Stimulated activated naive B cell treated with anti-CD40 and anti-IgM and Interleukin-4, amounts not matched to agents 10 μg/mL and 1 μg/mL and 100 μg/mL, for 72 hours (primary cell): ENCODE measurements at places on chromosomes 5 and 9.
A peak's percentile ranks its signal among the peaks of the same experiment; 100 is the strongest.

DNA sequence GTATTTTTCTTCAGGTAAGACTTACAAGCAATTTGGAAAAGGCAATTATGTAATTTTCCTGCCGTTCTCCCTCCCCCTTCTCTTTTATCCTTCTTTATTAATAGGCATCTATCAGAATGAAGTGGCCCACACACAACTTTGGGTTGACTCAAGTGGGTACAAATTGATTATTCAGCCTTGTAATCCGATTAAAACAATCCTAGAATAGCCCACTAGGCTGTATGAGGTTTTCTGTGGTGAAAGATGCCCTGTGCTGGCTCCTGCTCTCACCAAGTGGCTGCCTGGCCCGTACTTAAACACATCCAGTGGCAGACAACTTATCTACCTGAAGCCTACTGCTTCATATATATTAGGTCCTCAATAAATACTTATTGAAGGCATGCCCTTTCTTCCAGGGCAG lies 177.3 kb upstream of the C9orf72 start:
- no peak for DNase-seq

- DNase-seq: no peak
Observed at GRCh38 chr9:134101623-134102149, 33.9 kb upstream of the BRD3 start.

- DNase-seq: no peak
Observed at GRCh38 chr9:123089790-123090189, 56.3 kb downstream of the GPR21 start.

DNA sequence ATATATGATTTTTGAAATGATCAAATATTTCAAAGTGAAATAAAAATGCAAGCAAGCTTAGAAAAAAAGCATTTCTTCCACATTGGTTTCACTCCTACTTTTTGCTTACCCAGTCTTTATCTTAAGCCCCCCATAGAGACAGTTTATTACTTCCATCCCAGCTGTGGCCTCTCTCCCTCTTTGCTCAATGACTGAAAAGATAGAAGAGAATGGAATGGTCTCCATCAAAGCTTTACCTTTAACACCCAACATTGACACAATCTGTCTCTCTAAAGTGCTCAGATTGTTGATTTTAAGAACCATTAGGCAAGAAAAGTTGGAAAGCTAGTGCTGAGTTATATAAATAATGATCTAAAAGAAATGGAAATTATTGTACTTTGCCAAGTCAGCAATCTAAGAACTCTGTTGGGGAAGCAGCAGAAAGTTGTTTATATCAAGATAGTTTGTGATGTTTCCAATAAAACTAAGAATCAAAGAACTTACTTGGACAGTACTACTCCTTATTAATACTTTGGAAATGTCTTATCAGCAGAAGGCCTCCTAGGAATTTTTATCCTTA lies 277.5 kb upstream of the NREP start:
- DNase-seq: no peak

GRCh38 chr5:40682154-40683017 lies 2.7 kb downstream of the PTGER4 start:
- no peak for DNase-seq

GRCh38 chr5:27020973-27021372 lies 17.4 kb downstream of the CDH9 start:
- no peak for DNase-seq

DNA sequence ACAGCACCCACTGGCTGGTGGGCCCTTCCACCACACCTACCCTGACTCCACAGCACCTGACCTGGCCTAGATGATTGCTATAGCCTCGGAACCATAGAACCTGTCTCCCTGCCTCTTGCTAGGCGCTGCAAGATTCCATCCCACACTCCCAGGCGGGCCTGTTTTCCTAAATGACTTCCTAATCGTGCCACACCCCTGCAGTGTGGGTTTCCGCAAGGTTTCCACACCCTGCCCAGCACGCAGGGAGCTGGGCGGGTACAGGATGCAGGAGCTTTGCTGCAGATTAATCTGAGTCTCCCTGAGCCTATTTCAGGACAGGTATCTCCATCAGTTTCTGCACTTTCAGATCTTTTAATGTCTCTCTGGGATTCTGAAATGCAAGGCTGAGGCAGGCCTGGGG lies 62.9 kb downstream of the SHB start:
- DNase-seq: no peak

- no peak for DNase-seq
Observed at GRCh38 chr9:131616983-131617604, 71.8 kb downstream of the PRRT1B start.

GRCh38 chr5:136133222-136133921 lies 727 bp downstream of the SMAD5 start:
- DNase-seq: peak; percentile 23

GRCh38 chr5:172283862-172284610 lies 472 bp upstream of the UBTD2 start:
- peak; percentile 75 for DNase-seq

DNA sequence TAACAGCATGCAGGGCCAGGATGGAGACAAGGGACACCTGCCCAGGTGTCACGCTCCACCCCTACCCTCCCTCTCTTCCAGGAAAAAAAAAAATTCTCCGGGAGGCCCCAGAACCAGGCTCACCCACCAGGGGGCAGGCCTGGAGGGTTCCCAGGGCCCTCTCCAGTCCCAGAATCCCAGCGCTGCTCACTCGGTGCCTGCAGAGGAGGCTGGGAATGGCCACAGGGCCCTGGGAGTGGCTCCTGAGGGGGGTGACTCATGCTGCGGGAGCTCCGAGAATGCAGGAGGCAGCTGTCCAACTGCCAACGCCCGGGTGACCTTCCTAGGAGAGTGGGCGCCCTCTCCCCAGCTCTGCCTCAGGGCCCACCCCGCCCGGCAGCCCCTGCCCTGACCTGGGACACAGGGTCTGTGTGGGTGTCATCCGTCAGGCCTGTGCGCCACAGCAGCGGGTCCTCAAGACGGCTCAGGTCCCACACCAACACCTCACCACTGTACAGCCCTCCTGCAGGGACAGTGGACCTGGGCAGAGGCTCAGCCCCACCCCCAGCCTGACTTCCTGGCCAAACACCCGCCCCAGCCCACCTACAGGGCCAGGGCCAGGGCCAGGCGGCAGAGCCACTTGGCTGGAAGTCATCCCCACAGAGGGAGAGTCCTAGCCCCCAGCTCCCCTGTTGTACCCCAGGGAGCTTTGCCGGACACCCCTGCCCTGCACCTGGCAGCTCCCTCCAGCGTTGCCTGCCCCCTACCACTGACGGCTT lies 21.2 kb downstream of the DYNC2I2 start:
- DNase-seq: no peak

GRCh38 chr5:61346511-61346910 lies 14.5 kb downstream of the ZSWIM6 start:
- no peak for DNase-seq

DNA sequence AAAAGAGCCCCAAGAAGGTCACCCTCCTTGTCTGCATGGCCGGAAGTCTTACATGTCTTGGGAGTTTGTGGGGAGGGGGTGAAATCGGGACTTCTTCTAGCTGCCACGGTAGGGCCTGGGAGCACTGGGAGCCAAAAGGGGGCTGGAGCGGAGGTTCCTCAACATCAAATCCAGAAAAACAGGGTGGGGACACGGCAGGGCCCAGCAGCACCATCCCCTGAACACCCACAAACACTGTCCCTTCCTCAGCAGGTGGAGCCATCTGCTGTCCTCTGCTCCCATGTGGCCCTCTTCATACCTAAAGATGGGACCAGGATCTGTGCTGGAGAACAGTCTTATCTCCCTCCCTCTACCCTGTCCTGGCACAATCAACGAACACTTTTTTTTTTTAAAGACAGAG lies 2.7 kb downstream of the TERT start:
- DNase-seq: no peak

DNA sequence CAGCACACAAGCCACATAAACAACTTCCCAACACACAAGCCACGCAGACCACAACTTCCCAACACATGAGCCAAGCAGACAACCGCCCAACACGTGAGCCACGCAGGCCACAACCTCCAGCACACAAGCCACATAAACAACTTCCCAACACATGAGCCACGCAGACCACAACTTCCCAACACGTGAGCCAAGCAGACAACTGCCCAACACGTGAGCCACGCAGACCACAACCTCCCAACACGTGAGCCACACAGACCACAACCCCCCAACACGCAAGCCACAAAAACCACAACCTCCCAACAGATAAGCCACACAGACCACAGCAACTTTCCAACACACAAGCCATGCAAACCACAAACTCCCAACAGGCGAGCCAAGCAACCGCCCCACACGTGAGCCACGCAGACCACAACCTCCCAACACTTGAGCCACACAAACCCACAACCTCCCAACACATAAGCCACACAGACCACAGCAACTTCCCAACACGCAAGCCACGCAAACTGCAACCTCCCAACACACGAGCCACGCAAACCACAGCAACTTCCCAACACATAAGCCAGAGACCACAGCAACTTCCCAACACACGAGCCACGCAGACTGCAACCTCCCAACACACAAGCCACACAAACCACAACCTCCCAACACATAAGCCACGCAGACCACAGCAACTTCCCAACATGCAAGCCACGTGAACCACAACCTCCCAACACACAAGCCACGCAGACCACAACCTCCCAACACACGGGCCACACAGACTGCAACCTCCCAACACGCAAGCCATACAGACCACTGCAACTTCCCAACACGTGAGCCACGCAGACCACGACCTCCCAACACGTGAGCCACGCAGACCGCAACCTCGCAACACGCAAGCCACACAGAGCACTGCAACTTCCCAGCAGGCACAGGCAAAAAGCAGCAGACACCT lies 10.1 kb downstream of the BRD9 start:
- no peak for DNase-seq

- DNase-seq: no peak
Observed at GRCh38 chr5:179437341-179438001, 92.2 kb upstream of the ADAMTS2 start.

GRCh38 chr5:60668686-60669304 lies 31.2 kb downstream of the DEPDC1B start:
- DNase-seq: no peak

DNA sequence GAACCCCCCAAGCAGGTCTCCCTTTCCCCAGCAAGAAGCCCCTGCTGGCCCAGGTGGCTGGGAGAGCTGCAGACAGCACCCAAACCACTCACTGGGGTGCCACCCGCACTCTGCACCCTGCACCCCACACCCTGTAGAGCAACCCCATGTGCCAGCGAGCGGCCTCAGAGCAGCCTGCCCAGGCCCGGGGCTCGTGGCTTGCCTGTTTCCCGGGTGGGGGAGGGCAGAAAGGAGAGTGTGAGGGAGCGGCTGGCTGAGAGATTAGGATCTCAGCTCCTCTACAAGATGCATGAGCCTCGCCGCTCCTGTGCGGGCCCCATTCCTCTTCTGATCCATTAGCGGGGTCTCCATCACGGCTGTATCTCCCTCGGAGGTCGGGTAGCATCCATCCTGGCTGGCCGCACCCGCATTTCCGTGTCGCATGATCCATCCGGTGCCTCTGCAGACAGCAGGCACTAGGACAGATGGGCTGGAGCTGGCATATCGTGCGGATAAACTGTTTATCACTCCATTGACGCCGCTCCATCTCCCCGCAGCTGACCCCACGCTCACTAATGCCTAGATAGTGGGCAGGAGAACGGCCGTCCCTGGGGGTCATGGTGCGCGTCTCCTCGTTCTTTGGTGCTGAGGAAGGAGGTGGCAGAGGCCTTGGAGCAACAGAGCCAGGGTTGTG lies 54.4 kb downstream of the MRPL36 start:
- no peak for DNase-seq

GRCh38 chr5:10331341-10331796 lies 22.1 kb upstream of the MARCHF6 start:
- DNase-seq: no peak

DNA sequence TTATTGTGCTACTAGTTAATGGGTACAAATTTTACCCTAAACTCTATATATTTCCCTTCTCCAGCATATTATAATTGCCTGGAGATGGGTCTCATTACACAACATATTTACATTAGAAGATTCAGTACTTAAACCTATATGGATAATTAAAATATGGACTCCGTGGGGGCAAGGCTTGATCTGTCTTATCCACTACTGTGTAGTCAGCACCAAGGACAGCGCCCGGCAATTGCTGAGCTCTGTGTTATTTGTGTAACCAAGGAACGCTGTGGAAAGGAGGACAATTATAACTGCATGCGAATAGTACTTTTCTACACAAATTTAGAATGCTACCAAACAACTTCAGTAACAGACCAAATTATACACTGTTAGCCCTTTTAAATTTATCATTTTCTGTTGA lies 77.7 kb downstream of the DNAH5 start:
- DNase-seq: no peak

DNA sequence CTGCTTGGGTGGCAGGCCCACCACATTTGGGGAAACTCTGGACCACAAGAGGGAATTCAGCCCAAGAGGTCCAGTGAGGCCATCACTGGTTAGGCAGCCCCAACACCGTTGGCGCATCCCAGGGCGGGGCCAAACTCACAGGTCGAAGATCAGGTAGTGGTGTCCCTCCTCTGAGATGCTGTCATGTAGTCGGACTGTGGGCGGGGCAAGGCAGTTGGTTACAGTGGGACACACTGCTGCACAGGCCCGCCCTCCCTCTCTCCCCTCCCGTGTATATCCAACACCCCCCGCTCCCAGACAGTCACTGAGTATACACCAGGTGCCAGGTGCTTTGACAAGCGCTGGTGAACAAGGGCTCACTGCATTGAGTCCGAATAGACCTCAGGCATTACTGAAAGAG lies 32.1 kb downstream of the CAMK2A start:
- DNase-seq: no peak

DNA sequence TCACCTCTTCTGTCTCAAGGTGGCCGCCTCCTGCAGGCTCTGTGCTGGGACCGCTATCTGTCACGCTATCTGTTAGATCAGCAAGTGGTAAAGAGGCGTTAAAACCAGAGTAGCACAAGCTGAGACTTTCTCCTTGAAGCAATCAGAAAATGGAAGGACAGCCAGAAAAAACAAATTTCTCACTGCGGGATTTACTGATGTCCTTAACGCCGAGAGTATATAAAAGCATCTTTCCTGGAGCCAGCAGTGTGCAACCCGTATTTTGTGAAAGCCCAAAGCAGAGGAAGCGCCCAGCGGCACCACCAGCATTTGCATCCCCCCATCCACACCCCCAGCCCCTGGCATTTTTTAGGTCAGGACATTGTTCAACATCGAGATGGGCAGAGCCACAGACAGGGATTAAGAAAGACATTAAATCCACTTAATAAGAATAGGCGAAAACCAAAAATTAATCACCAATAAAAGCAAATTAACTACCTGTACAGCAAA lies 48.6 kb downstream of the DUSP1 start:
- DNase-seq: no peak

- DNase-seq: no peak
Observed at GRCh38 chr5:61467766-61468482, 135.9 kb downstream of the ZSWIM6 start.

DNA sequence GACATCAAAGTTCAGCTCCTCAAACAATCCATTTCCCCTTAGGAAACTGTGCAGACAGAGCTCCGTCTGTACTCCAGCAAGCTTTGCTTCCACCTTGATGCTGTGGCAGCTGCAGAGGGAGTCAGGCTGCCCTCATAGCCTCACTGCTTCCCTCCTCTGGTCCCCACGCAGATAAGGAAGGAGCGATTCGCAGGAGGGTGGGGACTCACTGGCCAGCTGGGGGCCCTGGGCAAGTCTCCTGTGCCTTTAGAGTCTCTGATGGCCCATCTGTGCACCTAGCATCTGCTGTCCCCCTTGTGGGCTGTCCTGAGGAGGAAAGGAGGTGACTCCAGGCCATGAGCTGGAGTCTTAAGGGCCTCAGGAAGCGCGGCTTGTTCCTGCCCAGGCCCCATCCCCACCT lies 121.5 kb downstream of the ENTREP1 start:
- DNase-seq: no peak
